Hematopoietic multipotent progenitor cell treated with erythropoietin and hydrocortisone succinate and interleukin-3 and kit ligand, for 15 days (in vitro differentiated cells): ENCODE measurements at places on chromosomes 7 and 10.

GRCh38 chr10:132487241-132488135 is 50.1 kb upstream of the INPP5A start:
- no peak for DNase-seq

DNA sequence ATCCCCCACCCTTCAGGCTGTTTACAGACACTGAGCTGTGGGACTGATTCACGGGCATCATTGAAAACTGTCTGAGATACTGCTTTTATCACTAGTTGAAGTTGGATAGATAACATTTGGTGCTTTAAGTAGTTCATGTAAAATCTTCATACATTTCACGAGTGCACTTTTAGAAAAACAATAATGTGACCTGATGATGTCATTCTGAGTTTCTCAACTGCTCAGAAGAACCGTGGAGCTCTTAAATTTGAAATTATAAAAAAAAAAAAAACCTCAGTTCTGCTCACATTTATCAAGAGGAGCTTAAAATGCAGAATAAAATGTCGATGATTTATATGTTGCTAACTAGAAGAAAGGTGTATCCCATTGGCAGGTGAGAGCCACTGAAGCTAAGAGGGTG is 81.5 kb downstream of the GALNT11 start:
- DNase-seq = no peak

GRCh38 chr10:30986053-30986555 is 45.6 kb downstream of the ZNF438 start:
- DNase-seq = no peak

GRCh38 chr7:28643188-28643569 is 230.9 kb downstream of the CREB5 start:
- no peak for DNase-seq

DNA sequence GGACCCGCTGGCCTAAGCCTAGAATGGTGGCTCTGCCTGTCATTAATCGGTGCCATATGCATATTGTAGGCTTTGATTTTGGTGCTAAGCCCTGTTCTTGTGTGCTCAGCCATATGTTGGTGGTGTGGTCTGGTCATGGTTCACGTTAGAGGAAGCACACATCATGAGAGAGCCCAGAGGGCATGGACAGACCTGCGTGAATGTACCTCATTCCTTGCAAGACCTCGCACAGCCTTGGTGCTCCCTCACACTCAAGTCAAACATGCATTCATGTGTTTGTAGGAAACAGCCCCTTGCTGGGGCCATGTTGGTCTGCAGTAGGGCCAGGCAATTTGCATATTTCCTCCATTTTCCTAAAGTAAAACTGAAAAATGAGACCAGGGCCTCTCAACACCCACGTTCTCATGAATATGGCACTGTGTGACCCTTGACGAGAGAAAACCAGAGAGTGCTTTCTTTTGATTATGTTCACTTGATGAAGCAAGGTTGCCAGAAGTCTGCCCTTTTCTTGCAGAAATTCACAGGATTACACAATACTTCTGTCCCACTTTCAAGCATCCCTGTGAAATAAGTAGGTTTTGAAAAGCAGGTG is 268.7 kb downstream of the CELF2 start:
- DNase-seq = no peak

DNA sequence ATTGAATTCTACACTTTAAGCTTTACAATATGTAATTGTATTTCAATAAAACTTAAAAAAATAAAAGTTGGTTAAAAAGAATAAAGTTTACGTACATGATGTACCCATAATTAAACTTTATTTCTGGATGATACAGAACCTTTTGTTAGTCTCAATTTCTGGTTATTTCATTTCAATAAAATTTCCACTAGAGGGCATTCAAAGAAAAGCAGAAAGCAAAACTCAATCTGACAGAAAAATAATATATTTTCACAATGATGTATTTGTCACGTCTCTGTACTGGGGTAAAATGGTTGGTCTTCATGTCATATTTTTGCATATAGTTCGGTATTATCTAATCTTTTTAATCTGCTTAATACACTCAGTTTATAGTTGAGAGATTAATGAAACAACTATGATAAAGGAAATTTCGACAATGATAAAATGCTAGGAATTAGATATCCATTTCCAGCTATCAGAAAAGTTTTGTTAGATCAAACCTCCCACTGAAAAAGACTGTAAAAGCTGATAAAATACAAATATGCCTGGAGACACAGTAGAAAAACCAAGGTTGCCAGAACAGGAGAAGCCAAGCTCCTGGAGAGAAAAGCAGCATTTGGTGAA is 27.4 kb downstream of the ASZ1 start:
- no peak for DNase-seq

GRCh38 chr10:35219891-35220890 is 93.5 kb downstream of the CREM start:
- no peak for DNase-seq

DNA sequence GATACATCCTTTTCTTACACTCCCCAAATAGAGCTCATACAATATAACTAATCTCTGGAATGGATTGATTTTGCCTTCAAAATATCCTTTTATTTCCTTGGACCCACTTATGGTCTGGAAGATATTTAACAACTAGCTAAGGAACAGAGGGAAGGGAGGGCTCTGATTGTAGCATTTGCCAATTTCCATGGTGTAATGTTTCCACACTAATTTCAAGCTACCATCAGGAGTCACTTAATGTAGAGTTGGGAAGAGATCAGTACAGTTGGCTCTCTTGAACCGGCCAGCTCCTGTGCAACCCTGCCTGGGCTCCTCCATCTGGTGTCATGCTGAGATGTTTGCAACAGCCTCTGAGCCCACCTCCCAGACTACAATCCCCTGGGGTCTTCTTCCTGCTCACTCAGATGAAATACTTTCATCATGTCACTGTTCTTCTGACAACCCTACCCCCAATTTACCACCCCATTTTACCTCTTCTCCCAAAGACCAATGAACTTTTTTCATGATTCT is 8.0 kb upstream of the IL6 start:
- DNase-seq = no peak
